GM03348 (cell line): ENCODE measurements at places on chromosomes 11 and 22.

GRCh38 chr11:73142128-73142377, at the start of gene FCHSD2:
TSS of gene FCHSD2 (minus strand) at chr11:73142318. CDS start at chr11:73141877, 441 bp downstream.
- no peak for DNase-seq

DNA sequence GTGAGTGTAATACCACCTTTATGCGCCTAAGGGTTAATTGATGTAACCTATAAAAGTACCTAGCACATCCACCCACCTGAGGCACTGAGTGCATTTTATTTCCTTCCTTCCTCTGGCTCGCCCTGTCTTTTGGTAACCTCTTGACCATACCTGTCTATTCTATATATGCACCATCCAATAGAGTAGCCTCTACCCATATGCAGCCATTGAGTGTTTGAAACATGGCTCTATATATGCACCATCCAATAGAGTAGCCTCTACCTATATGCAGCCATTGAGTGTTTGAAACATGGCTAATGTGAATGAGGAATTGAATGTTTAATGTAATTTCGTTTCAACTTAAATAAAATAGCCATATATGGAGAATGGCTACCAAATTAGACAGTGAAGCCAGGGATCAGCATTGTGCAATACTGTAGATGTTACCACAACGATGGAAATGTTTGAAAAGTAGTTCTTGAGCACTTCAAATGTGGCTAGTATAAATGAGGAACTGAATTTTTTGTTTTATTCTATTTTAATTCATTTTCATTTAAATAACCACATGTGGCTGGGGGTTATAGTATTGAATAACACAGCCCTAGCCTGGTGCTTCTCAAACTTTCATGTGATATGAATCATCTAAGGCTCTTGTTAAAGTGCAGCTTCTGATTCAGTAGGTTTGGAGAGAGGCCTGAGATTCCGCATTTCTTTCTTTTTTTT, 33.8 kb downstream of the SLC35F2 start:
- no peak for DNase-seq

DNA sequence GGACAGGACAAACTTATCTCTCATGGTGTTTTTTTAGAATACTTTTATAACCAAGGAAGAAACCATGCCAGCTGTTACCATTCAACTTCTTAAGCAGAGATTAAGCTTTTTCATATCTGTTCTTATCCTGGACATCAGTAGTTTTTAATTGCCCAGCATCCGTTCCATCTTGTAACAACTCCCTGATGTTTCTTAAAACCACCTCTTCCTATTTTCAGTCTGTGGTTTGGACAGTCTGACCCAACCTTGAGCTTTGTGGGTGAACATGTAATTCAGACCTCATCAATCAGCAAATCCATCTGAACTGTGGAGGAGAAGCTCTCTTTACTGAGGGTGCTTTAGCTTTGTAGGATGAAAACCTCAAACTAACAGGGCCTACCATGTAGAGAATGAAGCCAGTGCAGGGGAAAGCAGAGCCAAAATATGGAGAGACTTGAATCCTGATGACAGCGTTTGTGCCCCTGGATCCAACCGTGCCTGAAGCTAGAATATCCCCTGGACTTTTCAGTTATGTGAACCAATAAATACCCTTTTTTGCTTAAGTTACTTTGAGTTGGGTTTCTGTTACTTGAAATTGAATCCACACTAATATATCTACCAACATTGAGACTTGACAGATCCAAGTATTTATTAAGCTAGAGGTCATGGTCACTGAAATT, 9.4 kb downstream of the TUG1 start:
- no peak for DNase-seq

DNA sequence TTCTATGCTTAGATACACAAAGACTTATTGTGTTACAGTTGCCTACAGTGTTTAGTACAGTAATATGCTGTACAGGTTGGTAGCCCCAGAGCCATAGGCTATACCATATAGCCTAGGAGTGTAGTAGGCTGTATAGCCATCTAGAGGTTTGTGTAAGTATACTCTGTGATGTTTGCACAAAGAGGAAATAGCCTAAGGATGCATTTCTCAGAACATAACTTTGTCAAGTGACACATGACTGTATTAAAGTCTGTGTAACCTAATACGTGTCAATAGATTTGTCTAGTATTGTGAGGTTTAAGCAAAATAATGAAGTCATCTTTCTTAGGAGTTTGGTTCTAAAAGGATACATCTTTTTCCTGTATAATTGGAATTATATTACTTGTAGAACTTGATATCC, 5.5 kb downstream of the ZC3H12C start:
- no peak for DNase-seq

DNA sequence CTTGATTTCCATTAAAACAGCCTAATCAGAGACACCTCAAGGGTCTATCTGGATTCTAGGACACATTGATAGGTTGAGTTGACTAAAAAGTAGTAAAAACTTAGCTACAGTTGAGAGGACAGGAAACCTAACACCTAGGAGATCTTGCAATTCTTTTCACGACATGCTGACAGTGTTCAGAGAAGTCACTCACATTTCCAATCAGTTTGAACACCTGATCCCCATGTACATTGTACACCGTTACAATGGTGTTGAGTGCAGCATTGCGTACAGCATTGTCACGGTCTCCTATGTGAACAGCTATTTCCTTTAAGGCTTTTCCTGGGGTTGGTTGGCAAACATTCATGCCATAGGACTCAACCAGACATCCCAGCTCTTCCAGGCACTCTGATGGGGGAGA, 42.8 kb downstream of the F2 start:
- DNase-seq: no peak

GRCh38 chr11:57586711-57587245, 10.7 kb upstream of the SERPING1 start:
- DNase-seq: no peak

GRCh38 chr11:17418444-17419081, 30.1 kb upstream of the KCNJ11 start:
- no peak for DNase-seq

- no peak for DNase-seq
These were observed 44.5 kb downstream of the FEZ1 start for GRCh38 chr11:125451400-125452124.
